ENCODE measurements at places on chromosomes 2 and 18. TPM values are rescaled to one million over a fixed set of nuclear protein-coding genes. Genes with fewer than 3 reads are reported as not detected.

- no peak for DNase-seq
Measured at GRCh38 chr18:79095216-79095615, 26.0 kb downstream of the ATP9B start.

The TSPYL6 gene
- 0.14 TPM for total RNA-seq

The DPP4 gene
- total RNA-seq = 2.1 TPM

- DNase-seq = no peak
Measured at GRCh38 chr2:44843641-44844310, 97.7 kb upstream of the SIX3 start.

The FABP1 gene
- total RNA-seq = not detected

GRCh38 chr2:175576270-175576669 lies 394.8 kb upstream of the ATP5MC3 start:
- no peak for DNase-seq

The APCDD1 gene
- total RNA-seq = 75.8 TPM

GRCh38 chr2:24365051-24365450 lies 4.7 kb upstream of the ITSN2 start:
- peak; percentile 74 for DNase-seq

The RGPD8 gene
- total RNA-seq = 53.3 TPM

GRCh38 chr2:131127076-131127475 lies 21.9 kb downstream of the PLEKHB2 start:
- no peak for DNase-seq

The TTR gene
- total RNA-seq = not detected

DNA sequence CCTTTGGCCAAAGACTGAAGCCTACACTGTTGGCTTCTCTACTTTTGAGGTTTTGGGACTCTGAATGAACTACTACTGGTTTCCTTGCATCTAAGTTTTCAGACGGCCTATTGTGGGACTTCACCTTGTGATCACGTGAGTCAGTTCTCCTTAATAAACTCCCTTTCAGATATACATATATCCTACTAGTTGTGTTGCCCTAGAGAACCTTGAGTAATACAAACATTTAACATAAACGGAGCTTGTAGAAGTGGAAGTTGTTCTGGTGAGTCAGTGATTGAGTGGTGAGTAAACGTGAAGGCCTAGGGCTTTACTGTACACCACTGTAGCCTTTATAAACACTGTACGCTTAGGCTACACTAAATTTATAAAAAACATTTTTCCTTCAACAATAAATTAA lies 107.2 kb upstream of the CDH2 start:
- DNase-seq = no peak

DNA sequence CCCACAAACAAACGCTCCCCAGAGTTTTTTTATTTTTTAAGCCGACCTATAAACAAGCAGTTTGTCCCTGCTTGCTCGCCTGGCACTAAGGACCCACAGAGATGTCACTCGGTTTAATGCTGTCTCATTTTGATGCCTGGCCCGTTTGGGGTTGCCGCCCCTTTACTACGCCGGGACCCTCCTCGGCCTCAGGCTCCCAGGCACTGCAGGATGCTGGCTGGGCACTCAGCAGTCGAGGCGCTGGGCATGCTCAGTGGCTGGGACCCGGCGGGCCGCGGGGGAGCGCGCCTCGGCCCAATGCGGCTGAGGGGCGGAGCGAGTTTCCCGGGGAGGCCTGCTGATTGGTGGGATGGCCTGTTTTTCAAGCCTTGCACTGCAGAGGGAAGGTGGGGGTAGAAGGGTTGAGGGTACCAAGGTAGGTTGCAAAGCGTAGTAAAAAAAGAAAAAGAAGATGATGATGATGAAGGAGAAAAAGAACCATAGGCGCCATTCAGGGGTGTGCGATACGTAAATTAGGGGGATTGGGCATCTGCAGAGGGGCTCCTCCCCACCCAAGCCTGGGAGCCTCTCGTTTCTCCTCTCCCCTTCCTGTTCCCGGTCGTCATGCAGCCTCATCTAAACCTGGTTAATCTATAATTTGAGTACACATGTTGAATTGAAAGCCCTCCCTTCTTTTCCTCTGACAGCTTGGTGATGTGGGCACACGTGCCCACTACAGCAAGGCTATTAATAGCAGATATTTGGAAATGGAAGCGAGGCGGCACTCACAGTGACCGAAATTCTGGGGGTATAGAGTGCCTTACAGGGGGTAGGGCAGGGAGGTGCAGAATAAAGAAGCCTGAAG lies 1.5 kb upstream of the IRS1 start:
- peak; percentile 41 for DNase-seq

DNA sequence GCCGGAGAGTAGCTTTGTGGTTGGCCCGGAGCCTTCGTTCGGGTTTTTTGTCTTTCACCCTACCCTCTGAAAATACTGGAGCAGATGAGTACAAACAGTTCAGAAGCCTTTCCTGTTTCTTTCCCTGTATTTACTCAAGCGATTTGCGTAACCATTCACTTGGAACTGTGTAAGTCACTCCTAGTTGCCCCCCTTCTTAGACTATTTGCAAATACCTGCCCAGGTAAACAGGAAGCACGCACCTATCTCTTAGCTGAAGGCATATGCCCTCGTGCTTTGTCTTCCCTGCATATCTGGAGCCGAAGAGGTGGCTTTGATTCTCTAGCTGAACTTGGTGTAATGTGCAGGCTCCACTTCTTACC lies 1.4 kb downstream of the KCNS3 start:
- DNase-seq = no peak

- DNase-seq = no peak
Measured at GRCh38 chr2:37552339-37552738, 119.1 kb downstream of the CDC42EP3 start.

DNA sequence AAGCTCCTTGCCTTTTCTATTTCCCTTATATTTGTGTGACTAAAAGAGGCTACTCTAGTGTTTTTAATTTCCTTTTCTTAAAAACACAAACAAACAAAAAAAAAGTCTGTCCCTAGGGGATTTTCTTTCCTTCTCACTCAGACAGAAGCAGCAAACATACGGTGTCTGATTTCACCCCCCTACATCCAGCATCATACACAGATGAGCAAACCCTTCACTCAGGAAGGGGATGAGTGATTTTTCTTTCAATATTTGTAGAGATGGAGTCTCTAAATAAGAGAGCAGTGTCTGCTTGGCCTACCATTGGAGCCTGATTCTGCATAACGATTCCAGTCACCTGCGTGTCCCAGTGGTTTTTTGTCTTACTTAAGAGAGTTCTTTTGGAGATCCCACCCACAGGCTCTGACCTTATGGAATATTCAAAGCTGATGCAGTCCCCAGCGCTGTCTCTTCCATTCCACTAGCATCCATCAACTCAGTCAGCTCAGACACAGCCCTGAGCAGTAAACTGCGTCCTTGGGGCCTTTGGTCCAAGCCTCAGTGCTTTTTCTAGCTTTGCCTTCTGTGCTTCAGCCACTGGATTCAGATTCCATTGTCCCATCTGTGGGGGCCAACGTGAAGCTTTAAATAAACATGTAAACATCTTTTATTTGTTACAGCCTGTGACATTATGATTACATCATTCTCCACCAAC lies 52.6 kb upstream of the TPO start:
- DNase-seq = no peak

GRCh38 chr2:56288838-56289580 lies 105.2 kb downstream of the CCDC85A start:
- DNase-seq = no peak

The RHBDD1 gene
- 17.3 TPM for total RNA-seq

GRCh38 chr2:160635488-160635887 lies 141.9 kb upstream of the RBMS1 start:
- peak; percentile 26 for DNase-seq

The TNFRSF11A gene
- 14.2 TPM for total RNA-seq

- DNase-seq = no peak
Measured at GRCh38 chr2:9122367-9122766, 84.2 kb upstream of the ASAP2 start.

DNA sequence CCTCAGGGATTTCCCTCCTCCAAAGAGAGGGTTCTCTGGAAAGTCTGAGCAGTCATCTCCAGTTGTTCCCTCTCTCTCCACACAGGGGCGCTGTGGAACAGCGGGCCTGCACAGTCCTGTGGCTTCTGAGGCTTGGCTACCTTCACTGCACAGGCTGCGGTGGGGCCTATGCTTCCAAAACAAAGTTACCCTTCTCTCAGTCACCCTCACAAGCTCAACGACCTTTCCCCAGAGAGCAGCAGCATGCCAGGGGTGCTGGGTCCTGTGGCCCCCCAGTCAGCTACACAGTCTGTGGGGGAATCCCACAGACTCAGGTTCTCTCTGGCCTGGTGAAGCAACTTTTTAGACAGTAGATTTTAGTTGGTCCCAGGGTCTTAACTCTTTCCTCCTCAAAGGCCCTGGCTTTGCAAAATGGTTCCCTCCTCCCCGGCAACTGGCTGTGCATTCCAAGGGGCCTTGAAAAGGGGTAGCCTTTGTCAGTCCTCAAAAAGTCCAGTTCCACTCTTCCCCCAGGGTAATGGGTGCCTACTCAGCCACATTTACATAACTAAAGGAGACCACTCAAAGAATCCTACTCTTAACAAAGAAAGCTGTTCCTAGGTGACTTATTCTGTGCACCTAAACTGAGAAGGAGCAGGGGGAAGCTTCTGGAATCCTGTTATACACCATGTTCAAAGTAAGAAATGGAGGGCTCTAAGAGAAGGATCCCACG lies 14.9 kb downstream of the B3GNT7 start:
- no peak for DNase-seq

The DLX2 gene
- total RNA-seq = 1.6 TPM

The CAPN13 gene
- not detected for total RNA-seq

GRCh38 chr2:130824492-130825061 lies 12.1 kb upstream of the ARHGEF4 start:
- DNase-seq = no peak

- DNase-seq = no peak
Measured at GRCh38 chr2:226208726-226209125, 590.9 kb downstream of the IRS1 start.

The KCNK3 gene
- 6.9 TPM for total RNA-seq

DNA sequence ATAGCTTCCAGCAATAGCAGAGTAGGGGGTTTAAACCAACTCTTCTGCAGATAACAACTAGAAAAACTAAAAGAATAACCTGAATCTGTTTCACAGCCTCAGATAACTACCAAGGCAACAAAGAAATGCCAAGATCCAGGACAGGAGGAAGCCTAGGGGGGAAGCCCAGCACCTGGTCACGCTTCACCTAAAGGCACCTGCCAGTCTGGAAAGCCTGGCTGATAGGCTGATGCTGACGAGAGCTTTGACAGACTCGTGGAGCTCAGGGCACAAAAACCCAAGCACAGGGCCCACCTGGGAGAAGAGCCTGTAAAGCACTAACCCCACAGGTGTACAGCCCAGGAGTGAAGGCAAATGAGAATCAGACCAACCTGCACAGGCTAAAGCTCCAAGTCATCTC lies 22.6 kb downstream of the EIPR1 start:
- no peak for DNase-seq

DNA sequence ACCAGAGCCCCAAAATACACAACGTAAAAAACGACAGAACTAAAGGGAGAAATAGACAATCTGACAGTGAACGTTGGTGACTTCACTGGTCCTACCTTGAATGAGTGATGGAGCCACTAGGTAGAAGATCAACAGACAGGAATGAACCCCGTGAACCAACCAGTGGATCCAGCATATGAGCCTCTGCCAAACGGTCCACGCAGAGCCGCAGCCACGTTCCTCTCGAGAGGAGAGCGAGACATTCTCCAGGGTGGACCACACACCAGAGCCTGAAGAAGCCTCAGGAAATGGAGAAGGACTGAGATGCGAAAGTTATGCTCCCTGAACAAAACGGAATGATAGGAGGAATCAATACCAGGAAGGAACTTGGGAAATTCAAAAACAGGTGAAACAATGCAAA lies 178.4 kb downstream of the RTP5 start:
- DNase-seq = no peak

The CIB4 gene
- not detected for total RNA-seq

DNA sequence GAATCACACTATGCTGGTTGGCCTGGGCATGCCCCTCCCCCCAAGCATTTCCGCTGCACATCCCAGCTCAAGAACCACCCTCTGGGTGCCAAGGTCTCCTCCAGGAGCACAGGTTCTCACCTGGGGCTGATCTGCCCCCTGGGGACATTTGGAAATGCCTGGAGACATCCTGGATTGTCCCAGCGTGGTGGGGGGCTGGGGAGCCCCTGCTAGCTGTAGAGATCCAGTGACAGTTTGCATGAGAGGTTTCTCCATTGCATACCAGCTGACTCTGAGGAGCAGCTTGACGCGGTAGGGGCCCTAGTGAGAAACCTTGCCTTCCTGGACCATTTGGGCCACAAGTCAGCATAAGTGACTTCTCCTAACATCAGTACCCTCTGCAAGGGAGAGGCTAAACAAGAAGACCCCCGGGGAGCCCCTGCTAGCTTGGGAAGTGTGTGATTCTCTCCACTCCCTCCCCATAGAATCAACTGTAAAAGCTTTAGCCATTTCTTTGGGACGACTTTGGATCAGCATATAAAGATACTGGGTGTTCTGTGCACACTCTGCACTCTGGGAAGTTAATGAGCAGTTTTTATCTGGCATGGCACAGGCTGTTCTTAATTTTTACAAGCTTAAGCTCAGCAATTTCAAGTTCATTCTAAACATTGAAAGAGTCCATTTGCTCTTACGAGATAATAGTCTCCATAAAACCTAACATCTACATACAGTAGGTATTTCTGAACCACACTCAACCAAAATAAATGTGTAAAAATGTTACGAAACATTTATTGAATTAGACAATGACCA lies 94.1 kb downstream of the GBX2 start:
- no peak for DNase-seq

The AP1S3 gene
- 3.0 TPM for total RNA-seq

- DNase-seq = no peak
Measured at GRCh38 chr2:195057001-195057400, 600.0 kb upstream of the SLC39A10 start.

GRCh38 chr2:176234156-176234555 lies 35.1 kb upstream of the MTX2 start:
- no peak for DNase-seq

DNA sequence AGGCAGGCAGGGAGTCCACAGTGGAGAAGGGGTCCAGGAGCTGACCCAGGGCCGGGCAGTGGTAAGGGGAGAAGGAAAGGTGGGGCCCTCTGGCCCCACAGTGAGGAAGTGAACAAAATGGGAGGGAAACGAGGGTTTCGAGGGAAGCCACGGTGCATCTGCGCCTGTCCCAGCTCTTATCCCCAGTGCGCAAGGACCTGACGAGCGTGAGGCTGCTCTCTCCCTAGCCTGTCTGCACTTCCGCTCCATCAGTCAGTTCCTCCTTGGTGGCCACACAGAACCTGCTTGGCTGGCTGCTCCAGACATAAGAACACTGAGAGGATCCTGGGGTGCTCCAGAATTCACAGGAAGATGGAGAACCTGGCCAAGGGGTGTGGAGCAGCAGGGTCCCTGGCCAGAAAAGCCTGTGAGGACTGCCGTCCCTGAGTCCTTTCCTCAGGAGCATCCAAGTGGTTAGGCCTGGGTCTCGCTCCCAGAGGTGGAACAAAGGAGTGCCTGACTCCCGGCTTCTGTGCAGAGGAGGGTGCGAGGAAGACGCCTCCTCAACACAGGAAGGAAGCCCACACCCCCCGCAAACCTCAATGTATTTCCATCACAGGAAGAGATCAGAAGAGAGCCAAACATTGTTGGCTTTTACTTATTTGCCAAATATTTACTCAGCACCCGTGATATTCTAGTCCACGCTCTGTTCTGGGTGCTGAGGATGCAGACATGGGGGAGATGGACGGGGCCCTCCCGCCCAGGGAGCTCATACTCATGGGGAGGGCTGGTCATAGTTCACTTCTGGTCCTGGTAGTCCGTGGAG lies 43.7 kb upstream of the SEMA4C start:
- DNase-seq = no peak

- DNase-seq = no peak
Measured at GRCh38 chr2:218564056-218564455, 4.1 kb downstream of the USP37 start.

Data from thoracic aorta (tissue), 2 donors.